ENCODE measurements at places on chromosomes 2 and 18.

- DNase-seq: no peak
These were observed 66.6 kb upstream of the ZNF397 start for GRCh38 chr18:35174093-35174731.

DNA sequence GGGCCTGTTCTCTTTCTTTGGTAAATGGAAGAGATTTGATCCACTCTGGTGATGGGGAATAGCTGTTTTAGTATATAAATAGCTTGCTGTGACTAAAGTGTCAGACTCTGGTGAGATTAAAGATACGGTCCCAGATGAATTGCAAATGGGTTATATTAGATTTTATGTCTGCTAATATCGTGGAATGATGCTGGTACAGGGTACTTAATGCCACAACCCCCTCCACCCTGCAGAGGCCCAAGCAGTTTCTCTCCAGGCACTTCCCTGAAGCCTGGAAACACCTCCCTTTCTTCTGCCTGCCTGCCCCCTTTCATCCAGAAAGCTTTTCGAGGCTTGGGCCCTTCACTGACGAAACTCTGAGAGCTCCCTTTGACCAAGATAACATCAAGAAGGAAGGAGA, 21.4 kb upstream of the RFX8 start:
- no peak for DNase-seq

DNA sequence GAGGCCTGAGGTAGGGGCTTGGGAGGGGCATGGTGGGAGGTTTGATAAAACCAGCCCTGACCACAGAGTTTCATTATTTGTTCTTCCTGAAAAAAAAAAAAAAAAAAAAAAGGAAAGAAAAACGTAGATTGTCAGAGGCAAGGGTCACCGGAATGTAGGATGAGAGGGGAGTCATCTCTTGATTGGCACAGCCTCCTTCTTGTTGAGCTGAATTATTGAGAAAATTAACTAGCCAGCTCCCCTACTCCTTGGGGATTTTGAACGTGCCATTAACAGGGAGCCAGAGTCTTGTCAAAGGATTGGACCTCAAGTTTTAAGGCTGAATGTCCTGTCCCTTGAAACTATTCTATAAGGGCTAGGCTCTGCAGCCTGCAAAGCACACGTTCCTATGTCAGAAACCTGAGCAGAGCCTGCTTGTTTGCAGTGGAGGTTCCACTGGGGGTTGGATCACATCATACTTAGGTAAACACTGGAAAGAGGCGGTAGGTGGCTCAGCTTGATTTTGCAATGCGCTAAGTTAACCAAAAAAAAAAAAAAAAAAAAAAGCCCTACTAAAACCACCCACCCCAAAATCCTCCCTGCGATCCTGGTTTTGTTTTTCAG, 2.3 kb downstream of the INHBB start:
- DNase-seq: no peak

- DNase-seq: no peak
These were observed 46.0 kb downstream of the ARHGEF33 start for GRCh38 chr2:38935568-38936172.

DNA sequence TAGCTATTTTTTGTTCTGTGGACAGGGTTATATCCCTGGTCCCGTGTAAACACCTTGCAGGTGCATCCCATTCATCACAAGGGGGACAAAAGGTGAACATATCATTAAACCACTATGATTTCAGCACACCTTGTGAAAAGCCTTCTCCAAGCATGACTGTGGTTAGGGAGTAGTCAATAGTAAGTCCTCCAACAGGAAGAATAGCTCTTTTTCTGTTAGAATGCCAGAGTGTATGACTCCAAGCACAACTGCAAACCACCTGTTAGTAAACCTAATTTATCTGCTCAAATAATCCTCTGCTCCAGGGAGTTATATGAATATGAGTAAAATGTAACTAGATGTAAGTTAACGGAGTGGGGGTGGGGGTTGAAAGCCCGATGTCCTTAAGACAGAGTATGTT, 240.5 kb downstream of the AGPS start:
- DNase-seq: no peak

- DNase-seq: no peak
These were observed 52.8 kb upstream of the DCC start for GRCh38 chr18:52287151-52287550.

GRCh38 chr18:35028536-35028935, 12.7 kb upstream of the MAPRE2 start:
- DNase-seq: no peak

- DNase-seq: no peak
These were observed 65.8 kb upstream of the CRIM1 start for GRCh38 chr2:36289731-36290130.

DNA sequence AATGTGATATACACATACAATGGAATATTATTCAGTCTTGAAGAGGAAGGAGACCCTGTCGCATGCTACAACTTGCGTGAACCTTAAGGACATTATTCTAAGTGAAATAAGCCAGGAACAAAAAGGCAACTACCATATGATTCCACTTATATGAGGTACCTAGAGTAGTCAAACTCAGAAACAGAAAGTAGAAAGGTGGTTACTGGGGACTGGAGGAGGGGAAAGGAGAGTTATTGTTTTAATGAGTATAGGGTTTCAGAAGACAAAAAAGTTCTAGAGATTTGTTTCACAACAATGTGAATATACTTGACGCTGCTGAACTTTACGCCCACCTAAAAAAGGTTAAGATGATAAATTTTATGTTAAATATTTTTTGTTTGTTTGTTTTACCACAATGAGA, 47.0 kb downstream of the CXCR4 start:
- DNase-seq: no peak

Data from kidney capillary endothelial cell (primary cell).